Activated CD4-positive, CD25-positive, alpha-beta regulatory T cell (primary cell): ENCODE measurements at places on chromosomes 2 and 18.

DNA sequence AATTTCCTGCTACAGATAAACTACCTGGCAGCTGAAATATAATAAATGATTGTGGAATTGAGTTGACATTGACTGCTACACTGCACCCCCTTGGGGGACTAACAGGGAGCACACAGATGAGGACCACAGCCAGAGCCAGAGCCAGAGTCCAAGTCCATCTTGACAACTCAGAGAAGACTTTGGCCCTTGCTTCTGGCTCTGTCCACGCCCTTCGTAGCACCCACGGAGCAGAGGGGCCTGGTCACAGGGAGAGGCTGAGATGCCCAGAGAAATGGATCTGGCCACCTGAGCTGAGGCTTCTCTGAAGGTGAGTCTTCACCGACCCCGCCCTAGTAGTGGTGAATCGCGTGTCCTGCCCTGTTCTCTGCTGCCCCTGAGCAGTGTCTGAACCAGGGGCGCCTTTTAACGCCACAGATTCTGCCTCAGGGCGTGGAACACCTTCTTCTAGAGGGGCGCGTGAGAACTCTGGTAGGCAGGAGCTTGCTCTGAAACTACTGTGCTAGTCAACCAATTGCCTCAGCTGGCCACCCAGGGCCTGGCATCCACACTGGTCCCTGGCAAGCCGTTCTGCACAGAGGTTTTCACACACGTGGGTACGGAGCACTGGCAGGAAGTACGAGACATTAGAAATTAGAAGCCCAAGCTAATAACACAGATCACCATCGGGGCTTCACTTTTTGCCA is 35.7 kb upstream of the MAT2A start:
- no peak for DNase-seq

GRCh38 chr2:234949762-234950434 is 1.9 kb upstream of the SH3BP4 start:
- DNase-seq: no peak

GRCh38 chr2:173808718-173809117 is 156.5 kb downstream of the SP3 start:
- no peak for DNase-seq

DNA sequence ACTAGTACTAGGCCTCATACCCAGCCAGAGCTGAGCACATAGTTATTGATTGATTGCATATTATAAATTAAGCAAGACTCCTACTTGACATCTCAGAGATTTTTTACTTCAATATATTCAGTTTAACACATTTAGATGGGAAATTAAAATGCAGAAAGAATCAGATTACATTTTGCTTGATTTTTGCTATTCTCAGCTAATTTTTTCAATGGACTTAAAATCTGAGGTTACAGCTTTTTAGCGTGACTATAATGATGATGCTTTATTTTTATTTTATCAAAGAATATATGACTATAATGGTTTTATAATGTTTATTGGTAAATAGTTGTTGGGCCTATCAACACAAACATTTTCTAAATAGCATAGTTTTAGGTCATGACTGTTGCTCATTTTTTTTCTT is 493.0 kb upstream of the CNTNAP5 start:
- no peak for DNase-seq

GRCh38 chr2:21683838-21684237 is 560.1 kb downstream of the TDRD15 start:
- DNase-seq: no peak

DNA sequence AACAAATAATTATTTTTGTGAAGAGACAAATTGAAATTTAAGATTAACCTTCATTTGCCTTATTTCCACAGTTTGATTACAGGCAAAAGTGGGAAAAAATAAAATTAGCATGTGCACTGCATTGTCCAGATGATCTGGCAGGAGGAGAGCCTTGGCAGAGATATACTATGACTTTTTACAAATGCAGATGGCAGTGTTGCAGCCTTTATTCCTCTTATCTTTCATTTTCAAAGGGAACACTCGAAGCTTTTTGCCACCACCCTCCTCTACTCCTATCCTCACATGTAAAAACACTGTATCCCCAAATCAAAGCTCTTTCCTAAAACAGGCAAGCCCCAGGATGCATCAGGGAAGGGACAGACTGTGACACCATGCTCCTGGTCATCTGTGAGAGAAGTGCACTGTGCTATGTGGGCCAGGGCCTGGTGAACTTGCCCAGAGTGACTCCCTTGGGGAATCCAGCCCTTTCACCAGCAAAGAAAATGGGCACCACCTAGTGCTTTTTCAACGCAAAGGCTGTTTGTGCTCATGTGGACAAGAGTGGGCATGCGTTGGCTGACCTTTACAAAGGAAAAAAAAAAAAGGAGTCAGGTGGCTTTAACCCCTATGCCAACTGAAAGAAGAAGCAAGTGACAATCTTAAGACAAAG is 74.7 kb upstream of the ETAA1 start:
- no peak for DNase-seq

DNA sequence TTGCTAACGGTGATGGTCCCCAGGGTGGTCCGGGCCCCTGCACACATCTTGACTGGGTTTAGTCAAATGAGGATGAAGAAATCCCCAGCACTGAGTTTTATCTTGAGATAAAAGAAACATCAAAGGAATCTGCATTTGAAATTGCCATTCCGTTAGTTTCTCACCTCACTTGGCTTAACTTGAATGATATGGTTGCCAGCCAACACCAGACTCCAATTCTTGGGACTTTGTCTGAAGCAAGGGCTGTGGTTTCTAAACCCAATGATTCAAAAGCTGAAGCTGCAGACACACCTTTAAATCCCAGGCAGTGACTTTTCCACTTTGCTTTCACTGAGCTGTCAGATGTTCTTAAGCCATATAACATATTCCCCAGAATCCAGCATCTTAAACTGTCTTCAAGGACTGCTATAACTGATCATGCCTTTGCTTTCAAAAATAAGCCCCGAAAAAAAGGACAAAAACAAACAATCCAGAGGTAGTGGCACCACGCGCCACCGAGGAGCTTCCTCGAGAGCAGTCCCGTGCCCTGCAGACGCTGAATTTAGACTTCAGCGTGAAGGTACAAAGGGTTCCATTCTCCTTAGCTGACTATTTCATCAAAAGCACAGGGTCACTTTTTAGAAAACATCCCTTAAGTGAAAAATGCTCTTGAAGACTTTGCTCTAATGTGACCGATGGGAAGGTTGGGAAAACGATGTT is 189.3 kb downstream of the HDAC4 start:
- no peak for DNase-seq

DNA sequence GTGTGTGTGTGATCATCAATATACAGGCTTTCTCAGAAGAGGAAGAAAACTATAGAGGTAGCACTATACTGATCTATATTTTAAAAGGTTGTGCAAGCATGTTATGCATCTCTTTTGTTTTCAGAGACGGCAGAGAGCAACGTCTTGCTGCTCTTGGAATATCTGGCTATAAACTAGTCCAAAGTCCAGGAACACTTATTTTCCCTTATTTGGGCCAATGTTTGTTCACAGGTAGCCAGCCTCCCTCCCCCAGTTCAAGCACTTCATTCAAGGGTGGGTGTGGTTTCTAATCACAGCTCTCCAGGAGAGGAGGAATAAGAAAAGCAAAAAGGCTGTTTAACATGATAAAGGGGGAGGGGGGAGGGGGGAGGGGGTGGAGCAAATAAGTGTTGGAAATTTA is 4.2 kb downstream of the FZD5 start:
- DNase-seq: no peak

DNA sequence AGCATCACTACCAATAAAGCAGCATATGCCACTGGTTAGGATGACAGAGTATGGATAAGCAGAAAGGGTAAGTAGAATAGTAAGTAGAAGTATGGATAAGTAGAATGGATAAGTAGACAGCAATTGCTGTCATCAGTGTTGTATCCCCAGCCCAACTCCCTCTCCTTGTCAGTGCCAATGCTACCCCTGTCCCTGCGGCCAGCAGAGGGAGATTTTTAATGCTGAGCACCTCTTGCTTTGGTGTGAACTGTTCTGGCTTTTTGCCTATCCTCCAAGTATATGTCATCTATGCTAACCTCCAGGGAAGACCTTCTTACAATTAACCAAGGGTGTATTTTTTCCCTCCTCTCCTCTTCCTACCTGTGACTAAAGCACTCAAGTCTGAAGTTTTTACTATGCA is 136.7 kb upstream of the SPHKAP start:
- no peak for DNase-seq

- no peak for DNase-seq
Measured at GRCh38 chr2:130765464-130765863, 10.1 kb downstream of the AMER3 start.

- DNase-seq: no peak
Measured at GRCh38 chr2:159076241-159076640, 107.8 kb downstream of the TANC1 start.

DNA sequence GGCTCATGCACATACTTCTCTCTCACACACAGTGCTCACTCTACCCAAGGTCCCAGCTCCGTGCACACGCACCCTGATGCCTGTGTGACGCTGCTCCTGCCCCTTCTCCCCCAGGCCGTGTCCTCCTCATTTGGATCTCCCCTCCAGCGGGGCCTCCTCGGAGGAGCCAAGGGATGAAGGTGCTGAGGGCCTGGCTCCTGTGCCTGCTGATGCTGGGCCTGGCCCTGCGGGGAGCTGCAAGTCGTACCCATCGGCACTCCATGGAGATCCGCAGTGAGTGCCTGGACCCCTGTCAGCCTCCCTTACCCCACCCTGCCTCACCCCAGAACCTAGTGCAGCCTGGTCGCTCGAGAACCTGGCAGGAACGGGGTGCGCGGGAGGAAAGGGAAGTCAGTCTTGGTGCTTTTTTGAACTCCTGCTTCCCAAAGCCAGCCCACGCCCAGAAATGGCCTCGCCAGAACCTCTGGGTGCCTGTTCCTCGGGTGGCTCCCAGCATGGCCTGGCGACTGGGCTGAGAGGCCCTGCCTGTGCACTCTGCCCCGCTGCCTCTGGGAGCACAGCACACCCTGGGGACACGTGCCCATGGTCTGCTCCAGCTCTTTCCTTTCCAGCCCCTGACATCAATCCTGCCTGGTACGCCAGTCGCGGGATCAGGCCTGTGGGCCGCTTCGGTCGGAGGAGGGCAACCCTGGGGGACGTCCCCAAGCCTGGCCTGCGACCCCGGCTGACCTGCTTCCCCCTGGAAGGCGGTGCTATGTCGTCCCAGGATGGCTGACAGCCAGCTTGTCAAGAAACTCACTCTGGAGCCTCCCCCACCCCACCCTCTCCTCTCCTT is at the start of gene PRLH:
PRLH (plus strand) TSS at position 174 of the 835 bp plus-strand sequence; CDS start at position 174, 0 bp downstream.
- no peak for DNase-seq

DNA sequence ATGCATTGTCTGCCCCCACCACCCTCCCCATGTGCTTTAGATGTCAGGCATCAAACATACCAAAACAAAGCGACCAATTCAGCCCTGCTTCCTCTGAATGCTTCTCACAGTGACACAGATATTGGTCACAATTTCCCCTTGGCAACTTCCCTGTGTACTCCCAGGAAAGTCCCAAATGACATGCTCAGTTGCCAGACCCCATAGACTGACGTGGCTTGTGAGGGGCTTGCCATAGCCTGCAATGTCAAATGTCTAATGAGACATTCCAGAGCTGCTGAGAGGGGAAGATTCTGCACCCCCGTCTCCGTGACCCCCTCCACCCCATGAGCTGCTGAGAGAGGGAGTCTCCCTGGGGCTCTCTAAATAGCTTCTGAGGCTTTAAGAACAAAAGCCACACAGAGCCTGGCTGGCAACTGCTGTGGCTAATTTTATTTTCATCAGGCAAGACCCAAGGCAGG is 47.3 kb downstream of the RFTN2 start:
- no peak for DNase-seq

- DNase-seq: no peak
Measured at GRCh38 chr2:222548992-222549391, 106.9 kb downstream of the FARSB start.

GRCh38 chr18:56066524-56067213 is 478.7 kb upstream of the TCF4 start:
- no peak for DNase-seq

DNA sequence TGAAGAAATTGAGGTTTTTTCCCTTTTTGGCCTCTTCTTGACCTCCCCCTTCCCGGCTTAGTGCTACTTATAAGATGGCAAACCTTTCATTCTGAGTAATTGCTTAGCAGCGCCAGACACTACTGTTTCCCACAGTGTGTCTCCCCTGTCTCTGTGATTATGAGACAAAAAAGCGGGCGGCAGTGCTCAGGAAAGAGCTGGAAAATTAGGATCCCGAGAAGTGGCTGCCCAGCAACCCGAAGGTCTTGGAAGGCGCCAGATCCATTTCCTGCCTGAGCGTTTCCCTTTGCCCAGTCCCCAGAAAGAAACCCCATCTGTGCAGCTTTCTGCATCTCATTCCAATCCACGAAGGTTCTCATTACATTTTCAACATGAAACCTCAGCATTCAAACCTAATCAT is 191.9 kb upstream of the APCDD1 start:
- DNase-seq: no peak

DNA sequence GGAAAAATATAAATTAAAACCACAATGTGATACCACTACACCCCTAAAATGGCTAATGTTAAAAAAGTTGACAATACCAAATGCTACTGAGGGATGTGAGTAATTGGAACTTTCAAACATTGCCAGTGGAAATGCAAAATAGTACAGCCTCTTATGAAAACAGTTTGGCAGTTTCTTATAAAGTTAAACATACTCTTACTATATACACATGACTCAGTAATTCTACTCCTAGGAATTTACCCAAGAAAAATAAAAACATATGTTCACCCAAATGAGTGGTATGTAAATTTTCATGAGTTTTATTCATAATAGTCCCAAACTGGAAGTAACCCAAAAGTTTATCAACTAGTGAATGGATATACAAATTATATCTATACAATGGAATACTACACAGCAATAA is 228.0 kb downstream of the CYP26B1 start:
- DNase-seq: no peak

DNA sequence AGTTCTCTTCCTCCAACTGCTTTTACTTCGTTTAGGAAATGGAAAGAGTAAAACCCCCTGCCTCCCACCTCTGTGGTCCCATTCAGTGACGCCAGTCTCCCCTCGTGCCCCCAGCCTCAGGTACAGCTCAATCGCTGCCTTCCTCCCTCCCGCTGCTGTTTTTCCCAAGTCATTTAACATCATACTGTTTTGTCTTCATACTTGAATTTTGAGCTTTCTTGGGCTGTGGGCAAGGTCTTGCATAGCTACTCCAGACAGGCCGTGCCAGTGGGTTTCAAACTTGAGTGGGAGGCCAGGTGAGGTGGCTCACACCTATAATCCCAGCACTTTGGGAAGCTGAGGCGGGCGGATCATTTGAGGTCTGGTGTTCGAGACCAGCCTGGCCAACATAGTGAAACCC is 155.3 kb downstream of the TANC1 start:
- DNase-seq: no peak

DNA sequence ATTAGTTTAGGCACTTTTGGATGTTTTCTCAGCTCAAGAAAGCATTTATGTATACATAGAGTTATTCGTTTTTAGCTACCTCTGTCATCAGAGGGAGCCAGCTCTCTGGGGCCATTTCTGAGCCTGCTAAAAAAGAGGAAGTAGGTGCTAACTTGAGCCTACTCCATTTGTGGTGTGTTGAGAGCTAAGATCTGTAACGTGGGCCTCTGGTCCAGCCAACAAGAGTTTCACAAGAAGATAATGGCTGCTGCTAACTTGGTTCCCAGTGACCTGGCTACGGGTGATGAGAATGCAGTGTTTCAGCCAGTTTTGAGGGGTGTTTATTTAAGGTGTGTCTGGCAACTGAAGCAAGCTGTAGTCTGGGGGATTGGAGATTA is 182.5 kb downstream of the PRKCE start:
- DNase-seq: no peak

- no peak for DNase-seq
Measured at GRCh38 chr2:41337956-41338355, 709.9 kb upstream of the PKDCC start.
